NCI-H1436 treated with DMSO at 0.1 percent for 48 hours (cell line): ENCODE measurements at places on chromosomes 7 and 10.

DNA sequence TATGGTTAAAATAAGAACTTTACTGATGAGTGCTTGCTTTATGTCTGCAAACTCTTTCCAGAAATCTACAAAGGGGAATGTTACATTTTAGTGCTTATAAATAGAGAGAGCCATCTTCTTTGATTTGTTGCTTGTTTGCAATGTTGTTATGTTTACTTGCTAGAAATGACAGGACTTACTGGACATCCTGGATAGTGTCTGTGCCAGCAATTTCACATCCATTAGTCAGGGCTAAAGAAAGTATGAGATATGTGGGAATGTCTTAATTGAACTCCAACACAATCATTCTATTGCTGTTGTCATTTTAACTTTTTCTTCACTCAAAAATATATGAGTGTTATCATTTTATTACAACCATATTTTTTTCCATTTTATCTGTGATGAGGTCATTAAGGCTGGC lies 453.2 kb downstream of the TNS3 start:
- DNase-seq = no peak

DNA sequence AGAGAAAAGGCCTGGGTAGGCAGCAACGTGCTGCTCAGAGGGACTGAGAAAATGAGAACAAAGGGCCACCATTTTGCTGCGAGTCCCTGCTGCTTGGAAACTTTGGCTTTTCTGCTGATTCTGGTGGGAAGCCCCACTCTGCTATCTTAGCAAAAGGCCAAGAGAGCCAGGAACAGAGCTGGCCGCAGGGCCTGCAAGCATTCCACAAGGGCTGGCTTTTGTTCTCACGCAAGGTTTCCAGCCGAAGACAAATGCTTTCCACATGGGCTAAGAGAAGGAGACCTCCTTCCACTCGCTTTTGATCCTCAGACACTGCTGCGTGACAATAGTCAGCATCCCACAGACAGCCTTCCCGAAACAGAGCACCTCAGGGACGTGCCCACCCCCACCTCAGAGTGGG lies 163.1 kb downstream of the ARHGAP12 start:
- DNase-seq = no peak

GRCh38 chr7:106717955-106718871 lies 57.3 kb upstream of the CCDC71L start:
- DNase-seq = no peak

GRCh38 chr7:157016352-157017041 lies 6.0 kb upstream of the MNX1 start:
- peak; percentile 48 for DNase-seq

- no peak for DNase-seq
These were observed 211.9 kb upstream of the VSTM2A start for GRCh38 chr7:54330216-54330800.

DNA sequence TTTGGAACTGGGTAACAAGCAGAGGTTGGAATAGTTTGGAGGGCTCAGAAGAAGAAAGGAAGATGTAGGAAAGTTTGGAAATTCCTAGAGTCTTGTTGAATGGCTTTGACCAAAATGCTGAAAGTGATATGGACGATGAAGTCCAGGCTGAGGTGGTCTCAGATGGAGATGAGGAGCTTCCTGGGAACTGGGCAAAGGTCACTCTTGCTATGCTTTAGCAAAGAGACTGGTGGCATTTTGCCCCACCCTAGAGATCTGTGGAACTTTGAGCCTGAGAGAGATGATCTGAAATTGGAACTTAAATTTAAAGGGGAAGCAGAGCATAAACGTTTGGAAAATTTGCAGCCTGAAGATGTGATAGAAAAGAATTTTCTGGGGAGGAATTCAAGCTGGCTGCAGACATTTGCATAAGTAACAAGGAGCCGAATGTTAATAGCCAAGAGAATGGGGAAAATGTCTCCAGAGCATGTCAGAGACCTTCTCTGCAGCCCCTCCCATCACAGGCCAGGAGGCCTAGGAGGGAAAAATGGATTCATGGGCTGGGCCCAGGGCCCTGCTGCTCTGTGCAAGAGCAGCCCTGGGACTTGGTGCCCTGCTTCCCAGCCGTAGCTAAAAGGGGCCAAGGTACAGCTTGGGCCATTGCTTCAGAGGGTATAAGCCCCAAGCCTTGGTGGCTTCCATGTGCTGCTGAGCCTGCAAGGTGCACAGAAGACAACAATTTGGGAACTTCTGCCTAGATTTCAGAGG lies 3.6 kb downstream of the PDSS1 start:
- no peak for DNase-seq

DNA sequence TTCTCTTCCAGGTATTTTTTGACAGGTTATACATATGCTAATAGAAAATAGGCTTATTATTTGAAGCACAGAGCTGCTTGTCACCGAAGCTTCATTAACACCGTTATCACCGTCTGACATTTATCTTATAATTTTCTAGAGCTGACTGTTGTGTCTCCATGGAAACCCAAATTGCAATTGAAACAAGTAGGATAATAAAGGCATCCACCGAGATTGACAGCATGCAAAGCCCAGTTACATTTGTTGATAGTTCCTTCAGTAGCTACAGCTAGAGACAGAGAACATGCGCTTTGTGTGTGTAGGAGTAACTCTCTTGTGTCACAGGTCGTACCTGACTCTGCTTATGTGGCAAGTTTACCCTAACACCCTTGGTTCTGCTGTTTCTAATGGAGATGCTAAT lies 135.6 kb downstream of the CELF2 start:
- no peak for DNase-seq

DNA sequence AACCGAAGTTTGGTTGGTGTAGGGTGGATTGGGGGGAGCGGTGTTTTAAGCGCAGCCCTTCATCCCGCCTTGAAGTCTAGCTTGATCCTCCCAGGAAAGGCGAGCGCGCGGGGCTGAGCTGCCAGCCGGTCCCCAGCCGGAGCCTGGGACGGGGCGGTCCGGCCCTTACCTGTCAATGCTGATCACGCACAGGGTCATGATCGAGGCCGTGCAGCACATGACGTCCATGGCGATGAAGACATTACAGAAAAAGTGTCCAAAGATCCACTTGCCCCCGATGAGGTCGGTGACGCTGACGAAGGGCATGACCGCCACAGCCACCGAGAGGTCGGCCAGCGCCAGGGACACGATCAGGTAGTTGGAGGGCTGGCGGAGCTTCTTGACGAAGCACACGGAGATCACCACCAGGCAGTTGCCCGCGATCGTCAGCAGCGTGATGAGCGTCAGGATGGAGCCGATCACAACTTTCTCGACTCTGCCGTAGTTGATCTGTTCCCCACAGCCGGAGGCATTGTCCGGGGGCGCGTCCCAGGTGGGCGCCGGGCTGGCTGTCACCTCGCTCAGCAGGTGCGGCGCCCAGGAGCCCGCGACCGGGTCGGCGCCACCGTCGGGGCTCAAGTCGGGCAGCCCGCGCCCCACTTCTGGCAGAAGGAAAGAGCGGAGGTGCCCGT lies 740 bp downstream of the HTR7 start:
- no peak for DNase-seq

DNA sequence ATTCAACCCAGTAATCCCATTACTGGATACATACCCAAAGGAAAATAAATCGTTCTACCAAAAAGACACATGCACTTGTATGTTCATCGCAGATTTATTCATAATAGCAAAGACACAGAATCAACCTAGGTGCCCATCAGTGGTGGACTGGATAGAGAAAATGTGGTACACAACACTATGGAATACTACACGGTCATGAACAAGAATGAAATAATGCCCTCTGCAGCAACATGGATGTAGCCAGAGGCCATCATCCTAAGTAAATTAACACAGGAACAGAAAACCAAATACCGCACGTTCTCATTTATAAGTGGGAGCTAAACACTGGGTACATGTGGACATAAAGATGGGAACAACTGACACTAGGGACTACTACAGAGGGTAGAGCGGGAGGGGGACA lies 120.4 kb downstream of the MICU1 start:
- no peak for DNase-seq

- no peak for DNase-seq
These were observed 37.2 kb upstream of the GATA3 start for GRCh38 chr10:8017277-8017676.

GRCh38 chr10:8300925-8301324 lies 246.4 kb downstream of the GATA3 start:
- no peak for DNase-seq

DNA sequence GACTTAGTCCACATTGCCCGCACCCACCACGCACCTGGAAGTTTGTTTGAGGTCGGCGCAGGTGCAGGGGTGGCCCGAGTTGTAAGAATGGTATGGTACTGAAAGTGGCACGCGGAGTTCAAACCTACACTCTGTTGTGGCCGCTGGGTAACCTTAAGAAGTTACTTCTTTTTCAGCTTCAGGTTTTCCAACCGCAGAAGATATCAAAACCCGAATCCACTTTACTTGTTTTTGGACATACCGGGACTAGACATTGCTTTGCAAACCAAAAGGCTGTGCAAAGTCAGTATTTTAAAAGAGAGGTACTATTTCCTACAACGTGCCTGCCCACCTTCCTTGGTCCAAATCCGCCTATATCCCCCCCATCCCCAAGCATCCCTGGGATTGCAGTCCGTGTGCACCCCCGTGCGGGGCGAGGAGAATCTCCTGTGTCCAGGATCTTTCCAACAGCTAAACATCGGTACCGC lies 1.0 kb downstream of the IGFBP3 start:
- DNase-seq = no peak

GRCh38 chr10:125984346-125984745 lies 88.0 kb downstream of the FANK1 start:
- DNase-seq = no peak

GRCh38 chr7:43761938-43762692 lies 3.6 kb downstream of the BLVRA start:
- no peak for DNase-seq

GRCh38 chr10:43598446-43598845 lies 7.8 kb upstream of the ZNF485 start:
- no peak for DNase-seq

GRCh38 chr7:55427342-55427741 lies 62.2 kb downstream of the LANCL2 start:
- DNase-seq = no peak

- no peak for DNase-seq
These were observed 62.1 kb downstream of the VWA2 start for GRCh38 chr10:114301177-114301576.

DNA sequence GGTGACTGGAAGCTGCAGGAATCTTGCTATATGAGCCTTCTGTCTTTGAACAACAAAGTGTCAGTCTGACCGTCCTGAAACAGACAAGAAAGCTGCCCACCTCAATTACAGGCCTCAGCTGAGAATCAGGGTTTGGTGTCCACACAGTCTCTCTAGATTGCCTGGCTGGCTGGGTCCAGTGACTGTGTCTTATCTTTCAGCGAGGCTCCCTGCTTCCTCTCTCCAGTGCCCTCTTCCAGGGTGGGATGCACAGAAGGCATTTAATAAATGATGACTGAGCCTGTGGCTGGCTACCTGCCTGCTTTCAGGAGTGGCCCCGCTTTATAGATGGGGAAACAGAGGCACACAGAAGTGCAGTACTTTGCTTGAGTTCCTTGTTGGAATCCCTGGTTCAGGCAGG lies 27.4 kb downstream of the FGF8 start:
- DNase-seq = no peak

GRCh38 chr10:92305133-92306072 lies 14.4 kb downstream of the MARCHF5 start:
- no peak for DNase-seq

DNA sequence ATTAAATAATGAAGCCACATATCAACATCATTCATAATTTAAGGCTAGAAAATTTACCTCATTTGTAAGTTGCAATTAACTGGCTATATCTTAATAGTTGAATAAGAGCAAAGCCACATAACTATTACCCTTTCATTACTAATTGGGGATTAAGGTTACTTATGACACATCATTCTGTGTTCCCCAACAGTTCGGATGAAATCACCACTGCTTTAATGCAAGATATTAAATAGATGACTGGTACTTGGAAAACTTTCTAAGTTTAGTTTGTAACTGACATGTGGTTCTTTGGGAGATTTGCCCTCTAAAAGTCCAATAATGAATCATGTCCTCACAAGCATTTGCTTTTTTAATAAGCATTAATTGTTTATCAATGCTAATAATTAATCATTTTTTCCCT lies 109.1 kb downstream of the MTERF1 start:
- DNase-seq = no peak

GRCh38 chr10:129285459-129285858 lies 181.6 kb upstream of the MGMT start:
- DNase-seq = no peak

GRCh38 chr7:34357946-34358345 lies 300.1 kb upstream of the NPSR1 start:
- DNase-seq = no peak

- no peak for DNase-seq
These were observed 350.1 kb upstream of the MKI67 start for GRCh38 chr10:128476368-128476725.

GRCh38 chr7:133510326-133511055 lies 257.6 kb downstream of the EXOC4 start:
- no peak for DNase-seq

DNA sequence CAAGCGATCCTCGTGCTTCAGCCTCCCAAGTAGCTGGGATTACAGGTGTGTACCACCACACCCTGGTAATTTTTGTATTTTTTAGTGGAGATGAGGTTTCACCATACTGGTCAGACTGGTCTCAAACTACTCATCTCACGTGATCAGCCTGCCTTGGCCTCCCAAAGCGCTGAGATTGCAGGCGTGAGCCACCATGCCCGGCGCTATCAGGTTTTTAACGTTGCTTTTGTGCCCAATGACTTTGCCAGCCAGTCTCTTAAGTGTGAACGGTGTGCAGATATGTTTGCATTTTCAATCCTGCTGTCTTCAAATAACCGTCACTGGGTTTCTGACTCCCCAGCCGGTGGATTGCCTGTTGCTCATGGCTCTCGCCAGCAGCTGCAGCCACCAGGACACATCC lies 201.8 kb upstream of the PPP2R2D start:
- DNase-seq = no peak

DNA sequence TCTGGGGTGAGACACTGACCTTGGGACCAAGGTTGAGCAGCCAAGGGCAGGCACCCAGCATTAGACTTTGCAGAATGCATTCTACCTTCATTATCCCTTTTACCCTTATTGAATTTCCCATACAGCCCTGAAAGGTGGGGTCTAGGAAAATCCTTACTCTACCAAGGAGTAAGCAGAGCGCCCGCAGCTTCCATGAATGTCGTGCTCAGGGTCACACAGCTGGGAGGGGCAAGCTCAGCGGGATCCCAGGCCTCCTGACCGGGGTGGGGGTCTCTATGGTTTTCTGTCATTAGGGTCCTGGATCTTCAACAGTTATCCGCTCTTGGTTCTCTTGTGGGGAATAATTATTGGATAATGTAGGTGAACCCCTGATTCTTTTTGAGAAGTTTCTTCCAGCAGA lies 30.7 kb upstream of the BTBD16 start:
- no peak for DNase-seq

GRCh38 chr7:110253093-110253492 lies 837.8 kb upstream of the LRRN3 start:
- no peak for DNase-seq

DNA sequence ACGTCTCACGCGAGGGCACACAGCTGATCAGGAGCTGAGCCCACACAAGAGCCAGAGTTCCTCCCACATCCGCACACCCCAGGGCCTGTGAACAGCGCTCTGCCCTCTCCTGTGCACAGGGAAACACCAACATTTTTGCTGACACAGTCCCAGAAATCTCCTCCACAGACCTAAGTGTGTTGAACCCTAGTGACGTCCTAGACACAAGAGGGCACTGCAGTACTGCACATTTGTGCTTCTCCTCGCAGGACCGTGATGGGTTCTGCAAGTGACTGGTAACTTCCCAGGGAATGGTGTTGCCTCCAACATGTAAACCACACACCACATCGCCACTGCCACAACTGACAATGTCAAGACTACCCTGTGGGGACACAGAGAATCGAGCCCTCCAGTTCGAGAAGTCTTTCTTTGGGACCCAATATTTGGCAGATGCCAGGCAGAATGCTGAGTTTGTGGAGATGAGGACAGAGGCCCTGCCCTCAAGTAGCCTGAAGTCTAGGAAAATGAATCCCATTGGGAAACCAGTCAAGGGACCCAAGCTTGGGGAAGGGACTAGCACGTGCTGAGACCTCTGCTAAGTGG lies 170.3 kb downstream of the PAXIP1 start:
- DNase-seq = no peak
